Non-pigmented ciliary epithelial cell (primary cell): ENCODE measurements at places on chromosomes 6 and 20.

DNA sequence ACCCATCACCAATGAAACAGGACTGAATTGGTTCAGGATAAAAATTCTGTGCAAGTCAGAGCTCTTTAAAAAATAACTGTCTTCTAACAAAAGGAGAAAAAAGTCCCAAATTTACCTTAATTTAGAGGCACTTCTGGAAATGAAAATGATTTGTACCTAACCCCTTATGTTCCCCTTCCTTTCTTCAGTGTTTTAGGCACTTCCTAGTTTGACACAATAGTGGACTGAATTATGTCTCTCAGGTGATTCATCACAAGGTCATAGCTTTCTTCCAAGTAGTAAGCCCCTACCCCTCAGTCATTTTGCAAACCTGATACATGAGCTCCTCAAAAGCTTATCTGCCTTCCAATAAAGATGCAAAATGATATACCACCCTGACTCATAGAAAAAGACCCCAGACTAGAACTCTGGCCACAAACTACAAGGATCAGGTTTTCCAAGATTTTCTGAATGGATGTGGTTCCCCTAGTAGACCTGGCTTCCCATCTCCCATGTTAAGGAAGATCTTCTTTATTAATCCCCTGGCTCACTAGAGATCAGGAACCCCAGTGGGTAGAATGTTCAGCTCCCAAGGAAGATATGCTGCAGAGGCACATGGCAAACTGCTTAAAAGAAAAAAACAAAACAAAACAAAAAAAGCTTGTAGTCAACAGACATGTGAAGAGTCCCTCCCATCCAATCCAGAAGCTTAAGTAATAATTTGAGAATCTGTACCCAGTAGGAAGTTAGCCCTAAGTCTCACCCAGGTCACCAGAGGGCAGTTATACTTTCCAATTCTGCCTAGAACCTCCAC, 3.6 kb downstream of the PPP1R10 start:
- no peak for DNase-seq

DNA sequence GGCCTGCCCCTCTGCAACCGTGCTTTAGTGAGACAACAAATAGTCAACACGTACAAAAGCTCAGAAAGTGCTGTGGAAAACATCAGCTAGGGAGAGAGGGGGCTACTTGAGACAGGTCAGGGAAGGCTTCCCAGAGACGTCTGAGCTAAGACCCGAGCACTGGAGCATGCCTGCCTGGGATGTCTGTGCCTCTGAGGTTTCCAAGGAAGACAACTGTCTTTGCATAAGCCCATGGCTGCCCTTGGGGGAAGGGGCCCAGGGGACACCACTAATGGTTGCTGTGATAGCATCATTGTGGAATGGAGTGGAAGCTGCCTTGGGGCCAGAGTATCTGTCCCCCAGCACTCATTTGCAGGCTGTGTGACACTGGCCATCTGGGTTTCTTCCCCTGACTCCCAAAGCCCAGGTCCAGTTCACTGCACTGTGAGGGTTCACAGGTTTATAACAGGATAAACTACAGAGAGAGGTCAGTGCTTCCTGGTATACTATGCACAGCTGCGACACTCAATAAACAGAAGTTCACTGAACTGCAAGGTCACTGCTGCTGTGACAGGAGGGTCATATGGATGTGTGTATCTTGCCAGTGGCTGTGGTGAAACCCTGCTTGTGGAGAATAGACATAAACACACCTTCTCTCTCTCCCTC, 1.5 kb upstream of the ARFGEF2 start:
- DNase-seq = no peak

DNA sequence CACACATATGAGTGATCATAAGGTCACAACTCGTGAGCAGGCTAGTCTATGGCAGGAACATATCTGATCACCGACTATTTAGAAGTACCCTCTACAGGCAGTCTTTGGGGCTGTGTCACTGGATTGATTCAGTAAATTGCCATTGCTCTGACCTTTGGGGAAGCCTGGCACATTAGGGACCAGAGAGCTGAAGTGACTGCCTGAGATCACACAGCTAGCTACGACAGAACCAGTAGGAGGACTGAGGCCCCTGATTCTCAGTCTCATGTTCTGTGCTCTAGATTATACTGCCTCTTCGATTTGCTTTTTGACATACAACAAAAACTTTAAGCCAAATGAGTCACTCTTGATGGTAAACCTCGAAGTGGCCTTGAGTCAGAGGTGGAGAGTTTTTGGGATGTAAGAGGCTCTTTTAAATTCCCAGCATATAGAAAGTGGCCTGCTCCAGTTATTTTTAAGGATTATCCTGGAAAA, 247.5 kb upstream of the SUPT3H start:
- peak; percentile 51 for DNase-seq

- DNase-seq = no peak
These were observed 7.1 kb upstream of the ZNF318 start for GRCh38 chr6:43376551-43376981.

GRCh38 chr6:26205625-26206574, 118.7 kb downstream of the HFE start:
- no peak for DNase-seq

- DNase-seq = no peak
These were observed 28.3 kb upstream of the HDAC2 start for GRCh38 chr6:113999284-113999683.

GRCh38 chr20:51104960-51105920, 82.3 kb upstream of the KCNG1 start:
- no peak for DNase-seq

DNA sequence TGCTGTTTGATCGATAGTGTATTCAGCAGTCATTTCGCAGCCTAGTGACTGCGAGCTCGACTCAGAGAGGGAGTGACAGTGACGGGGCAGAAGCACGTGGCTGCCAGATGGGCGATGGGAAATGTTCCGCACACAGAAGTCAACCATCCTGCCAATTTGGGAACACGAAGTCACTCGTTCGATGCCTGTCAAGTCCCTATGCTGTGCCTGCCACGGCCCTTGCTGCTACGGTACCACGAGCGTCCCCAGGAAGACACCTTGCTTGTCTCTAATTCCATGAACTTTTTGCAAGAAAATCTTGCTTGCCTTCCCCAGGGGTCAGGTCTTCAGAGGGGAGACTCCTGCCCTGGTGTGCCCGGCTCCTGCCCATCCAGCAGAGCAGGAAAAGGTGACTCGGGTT, 17.0 kb upstream of the STX16 start:
- DNase-seq = no peak

DNA sequence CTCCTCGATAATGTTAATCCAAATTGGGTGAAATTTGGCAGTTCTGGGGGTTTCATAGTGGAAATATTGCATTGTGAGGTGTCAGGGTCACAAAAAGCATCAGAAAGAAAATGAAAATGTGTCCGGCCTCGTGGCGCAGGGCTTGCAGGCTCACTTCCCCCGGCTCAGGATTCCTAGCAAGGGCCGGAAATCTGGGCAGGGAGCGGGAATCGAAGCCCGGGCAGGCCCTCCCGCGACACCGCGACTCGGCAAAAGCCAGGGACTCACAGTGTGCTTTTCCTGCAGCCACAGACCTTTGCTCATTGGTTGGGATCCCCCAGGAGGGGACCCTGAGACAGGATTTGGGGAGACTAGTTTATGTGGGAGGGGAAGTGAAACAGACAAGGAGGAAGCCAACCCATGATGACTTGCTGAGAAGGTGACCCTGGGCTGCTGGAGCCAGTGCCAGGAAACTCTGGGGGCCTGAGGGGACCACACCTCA, 847 bp upstream of the CD93 start:
- no peak for DNase-seq

DNA sequence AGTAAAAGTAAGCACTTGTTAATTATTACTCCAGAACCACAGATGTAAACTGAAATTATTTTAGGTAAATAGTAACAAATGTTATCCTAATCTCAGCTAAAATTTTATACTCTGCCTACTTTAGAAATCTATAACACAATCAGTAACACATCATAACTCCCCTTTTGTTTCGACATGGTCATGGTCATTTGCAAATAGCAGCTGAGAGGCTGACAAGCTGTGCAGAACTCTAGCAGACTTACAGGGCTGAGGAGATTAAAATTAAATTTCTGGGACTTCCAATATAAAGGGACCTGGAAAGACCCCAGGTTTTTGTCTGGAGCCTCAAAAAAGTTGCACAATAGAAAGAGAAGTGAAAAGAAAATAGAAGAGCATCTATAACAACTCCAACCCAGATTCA, 88.8 kb downstream of the PRL start:
- no peak for DNase-seq

GRCh38 chr6:94673251-94673650, 904.1 kb upstream of the MANEA start:
- DNase-seq = no peak

GRCh38 chr6:15184441-15184861, 61.4 kb upstream of the JARID2 start:
- no peak for DNase-seq

DNA sequence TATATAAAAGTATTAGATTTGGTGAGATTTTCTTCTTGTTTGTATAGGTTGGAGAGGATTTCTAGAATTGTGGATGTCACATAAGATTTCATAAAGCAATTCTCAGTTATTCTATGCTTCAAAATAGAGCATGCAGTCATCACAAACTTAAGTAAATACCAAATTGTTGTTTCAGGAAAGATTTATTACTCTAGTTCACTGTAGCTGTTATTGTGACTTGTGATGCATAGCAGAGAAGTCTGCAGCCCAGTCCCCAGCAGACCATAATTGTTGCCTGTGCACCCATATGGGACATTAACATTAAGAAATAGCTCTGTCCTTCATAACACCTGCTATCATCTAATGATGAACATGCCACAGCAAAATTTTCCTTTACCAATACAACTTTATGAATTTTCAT, 228.0 kb upstream of the FAM83B start:
- no peak for DNase-seq

GRCh38 chr20:59633656-59634251, 29.4 kb downstream of the PHACTR3 start:
- no peak for DNase-seq

GRCh38 chr20:59007665-59008511, 834 bp upstream of the CTSZ start:
- no peak for DNase-seq
